ENCODE measurements at places on chromosomes 16 and 17.
A peak's percentile ranks its signal among the peaks of the same experiment; 100 is the strongest.

- DNase-seq: no peak
Measured at GRCh38 chr16:84055801-84056634, 13.4 kb upstream of the SLC38A8 start.

DNA sequence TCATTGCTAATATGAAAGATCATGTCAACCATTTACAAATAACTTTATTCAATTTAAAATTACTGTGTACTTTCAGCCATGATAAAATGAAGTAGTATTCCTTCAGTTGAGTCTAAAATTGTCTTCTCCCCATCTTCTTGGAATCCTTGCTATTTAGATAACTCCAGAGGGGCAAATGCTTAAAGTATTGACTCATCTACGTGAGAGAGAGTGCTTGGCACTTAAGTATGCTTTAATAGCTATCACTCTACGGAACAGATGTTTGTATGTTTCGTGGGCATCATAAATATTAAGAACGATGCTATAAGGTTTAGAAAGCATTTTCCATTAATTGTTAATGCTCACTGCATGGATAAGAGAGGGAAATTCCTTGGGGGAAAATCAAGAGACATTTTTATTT lies 69.3 kb upstream of the MED13 start:
- DNase-seq: no peak

- no peak for DNase-seq
Measured at GRCh38 chr17:74227271-74228080, 14.1 kb downstream of the TTYH2 start.

DNA sequence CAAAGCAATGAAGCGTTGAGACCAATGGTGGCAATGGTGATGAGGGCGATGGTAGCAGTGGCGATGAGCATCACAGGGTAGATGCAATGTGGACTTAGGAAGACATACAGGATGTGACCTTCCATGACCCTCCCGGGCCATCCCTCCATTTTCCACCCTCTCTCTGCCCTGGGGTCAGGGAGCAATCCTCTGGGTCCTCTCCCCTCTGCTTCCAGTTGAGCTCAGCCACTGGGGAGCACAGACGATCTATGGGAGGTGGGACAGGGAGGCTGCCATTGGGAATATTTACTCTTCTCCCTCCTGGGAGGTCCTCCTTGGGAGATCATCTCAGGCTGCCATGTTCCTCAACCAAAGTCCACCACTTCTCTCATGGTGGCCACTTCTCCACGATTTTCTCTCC lies 260.7 kb upstream of the FOXF1 start:
- no peak for DNase-seq

GRCh38 chr17:41417127-41417526 lies 7.3 kb downstream of the KRT37 start:
- no peak for DNase-seq

DNA sequence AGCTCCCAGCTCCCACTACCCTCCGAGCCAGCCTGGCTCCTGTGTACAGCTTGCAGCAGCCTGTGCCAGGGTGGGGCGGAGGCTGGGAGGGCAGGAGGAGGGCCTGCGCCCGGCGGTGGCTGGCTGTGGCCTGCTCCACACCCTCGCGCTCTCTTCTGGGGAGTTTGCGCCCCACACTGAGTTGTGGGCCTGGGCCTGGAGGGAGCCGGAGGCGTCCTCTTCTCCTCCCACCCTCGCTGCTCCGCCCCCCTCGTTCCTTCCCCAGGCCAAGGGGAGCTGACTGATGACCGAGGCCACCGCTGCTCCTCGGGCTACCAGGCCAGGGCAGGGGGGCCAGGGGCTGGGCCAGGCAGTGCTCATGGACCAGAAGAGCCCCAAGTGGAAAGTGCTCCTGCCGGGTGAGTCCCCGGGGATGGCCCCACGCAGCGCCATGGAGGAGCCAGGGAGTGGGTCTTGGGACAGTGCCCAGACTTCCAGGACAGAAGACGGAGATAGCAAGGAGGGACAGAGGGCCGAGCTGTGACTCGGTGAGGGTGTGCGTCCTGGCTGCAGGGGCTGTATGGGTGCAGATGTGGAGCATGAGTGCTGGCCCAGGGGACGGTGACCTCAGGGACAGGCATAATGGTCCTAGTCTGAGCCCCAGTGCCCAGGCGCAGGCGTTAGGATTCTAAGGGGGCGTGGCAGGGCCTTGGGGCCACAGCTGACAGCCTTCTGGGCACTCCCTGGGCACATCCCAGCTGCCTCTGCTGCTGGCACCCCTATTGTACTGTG lies 242.1 kb upstream of the GSE1 start:
- DNase-seq: no peak

DNA sequence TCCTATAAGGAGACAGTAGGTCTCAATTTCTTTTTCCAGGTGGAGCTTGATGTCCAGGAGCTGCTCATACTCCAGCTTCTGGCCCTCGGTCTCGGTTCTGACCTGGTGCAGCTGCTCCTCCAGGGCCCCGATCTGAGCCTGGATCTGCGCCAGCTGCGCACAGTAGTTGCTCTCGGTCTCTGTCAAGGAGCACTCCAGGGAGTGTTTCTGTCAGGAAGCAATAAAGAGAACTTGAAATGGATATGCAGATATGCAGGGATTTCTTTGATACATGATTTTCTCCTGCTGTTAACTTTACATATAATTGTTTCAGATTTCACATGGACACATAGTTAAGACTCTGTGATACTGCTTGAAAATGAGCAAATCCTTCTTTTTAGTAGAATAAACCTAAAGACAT lies 4.7 kb downstream of the KRT25 start:
- DNase-seq: no peak

- no peak for DNase-seq
Measured at GRCh38 chr17:4536259-4536741, 18.9 kb downstream of the MYBBP1A start.

DNA sequence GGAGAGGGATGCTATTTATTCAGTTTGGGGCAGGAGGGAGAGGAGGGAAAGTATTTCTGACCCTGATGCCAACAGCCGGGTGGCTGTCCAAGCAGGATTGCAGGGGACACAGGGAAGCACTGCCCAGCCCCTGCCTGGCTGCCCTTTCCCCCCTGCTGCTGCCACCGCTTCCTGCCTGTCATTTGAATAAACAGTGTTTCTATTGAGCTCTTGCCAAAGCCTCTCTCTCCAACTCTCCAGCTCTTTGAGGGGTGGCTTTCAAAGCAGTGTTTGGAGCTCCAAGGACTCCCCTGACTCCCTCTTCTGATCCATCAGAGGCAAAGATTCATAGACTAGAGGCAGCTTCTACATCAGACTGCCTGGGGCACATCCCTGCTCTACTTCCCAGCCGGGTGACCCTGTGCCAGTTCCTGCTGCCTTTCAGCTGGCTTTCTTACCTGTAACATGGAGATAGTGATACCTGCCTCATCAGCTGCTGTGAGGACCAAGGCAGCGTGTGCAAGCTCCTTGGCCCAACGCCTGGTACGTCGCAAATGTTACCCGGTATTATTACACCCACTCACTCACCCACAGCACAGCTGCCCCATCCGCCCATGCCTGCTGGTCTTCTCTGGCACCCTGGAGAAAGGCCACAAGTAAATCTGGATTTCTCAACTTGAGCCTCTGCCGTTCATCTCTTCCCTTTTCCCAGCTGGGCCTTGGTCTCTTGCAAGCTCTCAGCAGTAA lies 9.5 kb downstream of the PROCA1 start:
- no peak for DNase-seq

GRCh38 chr16:82481455-82481854 lies 145.3 kb upstream of the CDH13 start:
- DNase-seq: no peak

DNA sequence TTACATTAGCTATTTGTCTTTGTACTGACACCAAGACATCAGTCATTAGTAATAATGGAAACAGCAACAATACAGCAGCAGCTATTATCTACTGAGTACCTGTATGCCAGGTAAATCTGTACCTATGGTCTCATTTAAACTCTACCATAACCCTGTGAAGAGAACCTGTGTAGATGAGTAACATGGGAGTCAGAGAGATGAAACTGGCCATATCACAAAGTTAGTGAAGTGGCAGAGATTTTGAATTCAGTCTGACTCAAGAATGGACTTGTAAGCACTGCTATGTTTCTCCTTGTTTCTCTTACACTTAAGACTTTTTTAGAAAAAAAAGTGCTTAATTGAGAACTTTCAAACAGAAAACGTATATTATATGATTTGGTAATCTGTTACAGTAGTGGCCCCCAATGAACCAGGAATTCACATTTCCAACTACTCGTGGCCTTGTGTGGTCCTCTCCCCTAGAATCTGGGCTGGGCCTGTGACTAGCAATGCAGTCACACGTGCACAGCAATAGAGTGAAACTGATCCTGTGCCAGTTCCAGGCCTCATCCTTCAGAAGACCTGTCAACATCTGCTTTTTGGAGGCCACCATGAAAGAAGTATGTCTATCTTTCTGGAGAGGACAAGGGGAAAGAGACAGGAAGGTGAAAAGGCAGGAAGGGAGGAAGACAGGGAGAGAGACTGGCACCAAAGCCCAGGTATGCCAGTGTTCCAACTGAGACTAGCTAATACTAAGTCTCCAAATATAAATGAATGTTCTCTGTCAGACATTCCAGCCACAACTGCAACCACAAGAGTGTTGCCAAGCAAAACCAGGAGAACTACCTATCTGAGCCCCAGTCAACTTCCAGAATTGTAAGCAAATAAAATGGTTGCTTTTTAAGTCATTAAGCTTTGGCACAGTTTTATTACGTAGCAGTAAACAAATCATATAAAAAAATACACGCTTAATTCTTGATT lies 12.0 kb downstream of the CRLF3 start:
- DNase-seq: no peak

- DNase-seq: no peak
Measured at GRCh38 chr17:45001310-45001709, 33.2 kb upstream of the C1QL1 start.

DNA sequence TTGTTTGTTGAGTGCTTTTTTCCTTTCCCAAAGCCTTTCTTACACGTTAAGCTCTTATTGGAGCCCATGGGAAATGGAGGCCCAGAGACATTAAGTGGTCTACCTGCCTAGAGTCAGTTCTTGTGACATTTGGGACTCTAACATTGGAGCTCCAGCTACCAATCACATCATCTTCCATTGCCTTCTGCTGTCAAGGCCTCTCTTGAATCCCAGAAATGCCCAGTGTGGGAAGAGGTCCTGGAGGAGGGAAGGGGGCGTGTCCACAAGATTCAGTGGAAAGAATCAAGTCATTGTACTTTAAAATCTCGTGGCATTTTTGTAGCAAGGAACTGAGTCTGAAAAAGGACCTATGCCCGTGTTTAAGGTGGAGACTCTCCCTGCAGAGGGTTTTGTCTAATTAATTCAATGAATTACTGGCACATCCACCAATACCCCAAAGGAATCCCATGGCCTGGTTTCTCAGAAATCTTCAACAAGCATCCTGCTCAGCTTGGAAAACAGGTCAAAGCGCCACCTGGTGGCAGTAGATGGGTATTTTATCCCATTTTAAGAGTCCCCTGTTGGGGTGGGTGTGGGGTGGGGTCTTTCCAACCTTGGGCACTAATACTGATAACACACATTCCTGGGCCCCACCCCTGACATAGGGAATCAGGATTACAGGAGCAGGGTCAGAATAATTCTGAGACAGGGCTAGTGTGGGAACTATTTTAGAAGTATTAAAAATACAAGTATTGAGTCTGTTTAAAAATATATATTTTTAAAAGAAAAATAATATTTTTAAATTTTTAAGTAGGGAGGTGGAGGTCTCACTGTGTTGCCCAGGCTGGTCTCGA lies 24.6 kb downstream of the GPT2 start:
- DNase-seq: peak; percentile 54

GRCh38 chr16:27465483-27465879 lies 63.5 kb downstream of the IL21R start:
- no peak for DNase-seq

GRCh38 chr17:43949781-43950180 lies 4.0 kb downstream of the PYY start:
- DNase-seq: no peak

DNA sequence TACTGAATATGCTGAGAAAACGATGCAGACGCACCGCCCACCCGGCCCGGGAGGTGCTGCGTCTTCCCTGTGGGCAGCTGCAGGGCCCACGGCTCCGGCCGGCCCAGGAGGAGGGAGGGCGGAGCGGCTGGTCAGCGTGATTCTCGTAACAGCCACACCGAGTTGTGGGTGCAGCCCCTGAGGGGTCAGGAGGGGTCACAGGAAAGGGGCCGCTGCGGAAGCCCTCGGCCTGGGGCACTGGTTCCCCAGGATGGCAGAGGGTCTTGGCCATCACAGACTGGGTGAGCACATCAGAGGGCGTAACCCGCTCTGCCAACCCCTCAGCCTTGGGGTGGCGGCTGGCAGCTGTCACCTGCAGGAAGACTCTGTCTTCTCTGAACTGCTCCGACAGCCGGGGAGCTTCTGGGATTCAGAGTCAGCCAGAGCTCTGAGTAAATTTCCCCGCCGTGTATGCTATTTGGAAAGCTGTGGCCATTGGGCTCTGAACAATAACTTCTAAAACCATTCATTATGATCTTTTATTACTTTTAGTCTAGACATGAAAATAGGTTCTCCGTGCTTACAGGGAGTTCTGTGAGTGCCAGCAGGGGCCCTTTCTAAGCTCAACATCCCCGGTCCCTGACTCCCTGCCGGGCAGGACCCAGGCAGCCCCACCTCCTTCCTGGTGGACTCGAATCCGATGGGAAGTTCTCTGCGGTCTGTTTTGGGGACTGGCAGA lies 87.4 kb upstream of the CHMP6 start:
- no peak for DNase-seq

GRCh38 chr16:6021276-6021943 lies 923.8 kb upstream of the EEF2KMT start:
- DNase-seq: no peak

DNA sequence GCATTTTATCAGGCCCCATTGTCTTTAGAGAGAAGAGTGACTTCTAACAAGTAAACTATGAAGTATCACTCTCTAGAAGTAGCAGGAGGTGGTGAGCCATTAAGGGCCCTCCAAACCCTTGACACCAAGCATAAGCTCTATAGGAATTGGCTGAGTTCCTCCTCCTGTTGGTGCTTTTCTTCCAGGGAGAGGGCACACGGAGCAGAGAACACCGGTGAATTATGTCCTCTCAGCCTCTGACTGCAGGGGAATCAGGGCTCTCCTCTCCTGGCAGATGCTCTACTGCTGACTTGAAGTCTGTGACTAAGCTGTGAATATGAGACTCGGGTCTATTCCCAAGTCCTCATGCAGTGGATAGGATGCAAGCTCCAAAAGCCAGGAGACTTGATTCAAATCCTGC lies 32.3 kb downstream of the CHD9 start:
- no peak for DNase-seq

GRCh38 chr16:27421961-27422740 lies 20.2 kb downstream of the IL21R start:
- DNase-seq: no peak

- DNase-seq: no peak
Measured at GRCh38 chr17:28961391-28961790, 10.1 kb upstream of the PHF12 start.

- no peak for DNase-seq
Measured at GRCh38 chr16:75534560-75535205, 1.2 kb downstream of the CHST5 start.

GRCh38 chr16:82016964-82017363 lies 5.7 kb upstream of the SDR42E1 start:
- no peak for DNase-seq

DNA sequence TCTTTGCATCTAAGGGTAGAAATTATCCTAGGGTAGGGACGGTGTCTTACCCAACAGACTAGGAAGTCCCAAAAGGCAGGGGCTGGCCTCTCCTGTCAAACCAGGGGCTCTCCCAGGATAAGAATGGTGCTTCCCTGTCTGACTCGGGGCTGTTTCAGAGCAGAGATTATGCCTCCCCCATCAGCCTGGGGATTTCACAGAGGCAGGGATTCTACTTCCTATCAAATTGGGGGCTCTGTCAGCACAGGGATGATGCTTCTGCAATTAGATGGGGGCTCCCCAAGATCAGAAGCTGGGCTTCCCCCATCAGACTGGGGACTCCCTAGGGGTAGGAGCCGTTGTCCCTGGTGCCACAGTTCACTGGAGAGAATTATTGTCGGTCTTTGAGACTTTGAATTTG lies 2.3 kb downstream of the NXPH3 start:
- peak; percentile 5 for DNase-seq

Data from inflammatory macrophage treated with lipopolysaccharide for 4 hours (primary cell).